ENCODE measurements at places on chromosomes 5 and 9.

DNA sequence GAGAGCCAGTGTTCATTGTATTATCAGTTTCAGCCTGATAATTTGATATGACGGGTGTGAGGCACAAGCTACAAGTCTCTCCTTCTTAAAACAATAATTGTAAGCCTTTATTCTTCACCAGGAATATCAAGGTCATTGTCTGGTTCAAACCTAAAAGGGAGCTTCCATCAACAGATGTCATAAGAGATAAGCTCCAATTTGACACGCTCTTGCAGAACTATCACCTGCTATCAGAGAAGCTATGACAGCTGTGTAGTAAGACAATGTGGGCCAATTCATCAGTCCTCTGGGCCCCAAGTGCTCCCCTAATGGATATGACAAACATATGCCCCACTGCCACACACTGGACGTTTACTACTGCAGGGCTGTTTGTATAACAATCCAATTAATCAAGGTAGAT, 1010.2 kb upstream of the DMAC1 start:
- DNase-seq = no peak

- DNase-seq = no peak
Observed at GRCh38 chr9:9719373-9720112, 893.3 kb downstream of the PTPRD start.

- DNase-seq = no peak
Observed at GRCh38 chr5:62134811-62135210, 171.2 kb upstream of the KIF2A start.

DNA sequence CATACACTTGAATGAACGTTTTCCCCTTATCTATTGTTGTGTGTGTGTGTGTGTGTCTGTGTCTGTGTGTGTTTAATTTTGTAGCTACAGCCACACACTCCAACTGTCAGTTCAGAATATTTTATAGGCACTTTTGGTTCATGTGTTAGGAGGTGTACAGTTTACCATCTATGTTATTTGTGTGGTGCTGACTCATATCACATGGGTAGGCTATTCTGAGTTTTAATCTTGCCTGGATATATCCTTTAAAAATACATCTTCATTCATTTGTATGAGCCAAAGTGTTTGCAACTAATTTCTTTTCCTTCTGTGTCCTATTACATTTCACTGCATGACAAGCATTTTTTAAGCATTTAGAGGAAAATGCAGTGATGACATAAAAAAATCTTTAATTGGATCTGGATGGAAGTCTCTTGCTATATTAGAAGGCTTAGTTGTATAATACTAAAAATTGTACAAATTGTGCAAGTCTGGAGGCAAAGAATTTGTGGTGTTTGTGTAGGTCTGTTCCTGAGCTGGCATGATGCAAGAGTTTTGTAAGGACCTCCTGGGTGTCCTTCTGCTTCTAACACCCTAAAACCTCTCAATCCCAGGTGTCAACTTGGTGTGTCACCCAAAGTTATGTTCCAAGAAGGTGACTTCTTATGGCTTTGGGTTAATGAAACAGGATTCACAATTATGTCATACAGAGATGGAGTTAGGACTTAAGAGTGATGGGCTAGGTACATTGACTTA, 52.4 kb upstream of the HMHB1 start:
- DNase-seq = no peak

DNA sequence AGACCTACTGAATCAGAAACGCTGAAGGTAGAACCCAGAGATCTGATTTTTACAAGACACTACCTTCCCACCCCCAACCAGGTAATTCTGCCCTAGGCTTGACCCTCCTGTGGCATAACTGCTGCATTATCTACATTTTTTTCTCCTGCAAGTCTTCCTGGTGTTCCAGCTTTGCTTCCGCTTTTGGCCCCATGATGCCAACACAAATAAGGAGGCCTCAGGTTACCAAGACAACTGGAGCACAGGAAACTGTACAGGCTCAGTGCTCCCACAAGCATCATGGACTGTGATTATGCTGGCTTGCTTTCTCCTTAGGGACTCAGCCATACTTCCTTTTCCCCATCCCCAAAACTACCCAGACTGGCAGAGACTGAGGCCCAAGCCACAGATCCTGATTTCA, 6.6 kb upstream of the MSMP start:
- DNase-seq = no peak
